Dermis blood vessel endothelial cell (primary cell): ENCODE measurements at places on chromosomes 5 and 9. TPM values are rescaled to one million over a fixed set of nuclear protein-coding genes. Genes with fewer than 3 reads are reported as not detected.

Gene LURAP1L
- 1.1 and 2.7 TPM in 2 replicates for total RNA-seq

Gene VCAN
- total RNA-seq = 5.7 and 11.9 TPM in 2 replicates

Gene NIPAL4
- not detected in 2 replicates for total RNA-seq

Gene EPB41L4B
- 0.34 and 0.79 TPM in 2 replicates for total RNA-seq

Gene CER1
- total RNA-seq = not detected in 2 replicates

Gene PHF24
- not detected in 2 replicates for total RNA-seq

Gene TTC16
- total RNA-seq = not detected in 2 replicates

Gene STRBP
- total RNA-seq = 11.4 and 16.9 TPM in 2 replicates

Gene ANKHD1
- 70.1 and 80.0 TPM in 2 replicates for total RNA-seq

Gene RNF208
- 0.14 TPM in 1 of 2 replicates, not detected in the other for total RNA-seq

Gene IL3
- total RNA-seq = not detected in 2 replicates

Gene IER5L
- 13.0 and 19.4 TPM in 2 replicates for total RNA-seq

Gene CCNO
- not detected in 2 replicates for total RNA-seq

Gene NDFIP1
- 57.7 and 72.1 TPM in 2 replicates for total RNA-seq

Gene MEIKIN
- total RNA-seq = not detected in 2 replicates

Gene ELOVL7
- total RNA-seq = 0.09 and 2.2 TPM in 2 replicates

Gene IFNA17
- total RNA-seq = not detected in 2 replicates

Gene GNA14
- total RNA-seq = 16.8 and 34.9 TPM in 2 replicates

Gene SPACA9
- total RNA-seq = 1.3 and 1.4 TPM in 2 replicates

Gene TTC33
- total RNA-seq = 19.5 and 20.3 TPM in 2 replicates

Gene FABP6
- total RNA-seq = not detected in 2 replicates

Gene ZDHHC11B
- 0.17 TPM in 1 of 2 replicates, not detected in the other for total RNA-seq

Gene STPG3
- 0.34 TPM in 1 of 2 replicates, not detected in the other for total RNA-seq

Gene PPP1R26
- total RNA-seq = 17.0 and 20.8 TPM in 2 replicates

Gene UBLCP1
- 11.7 and 14.8 TPM in 2 replicates for total RNA-seq

Gene FOXD4
- 0.05 and 0.17 TPM in 2 replicates for total RNA-seq

Gene IL13
- not detected in 2 replicates for total RNA-seq

Gene LCN2
- 0.14 TPM in 1 of 2 replicates, not detected in the other for total RNA-seq

Gene UBE2QL1
- under 0.01 and 0.05 TPM in 2 replicates for total RNA-seq

Gene ZDHHC21
- total RNA-seq = 16.7 and 17.2 TPM in 2 replicates

Gene NPR2
- total RNA-seq = 2.7 and 10.8 TPM in 2 replicates

Gene CCDC152
- total RNA-seq = 0.51 and 0.74 TPM in 2 replicates

Gene NR5A1
- not detected in 2 replicates for total RNA-seq

Gene PCDHA10
- total RNA-seq = 0.09 and 0.17 TPM in 2 replicates
